ENCODE measurements at places on chromosomes 6 and 20.

DNA sequence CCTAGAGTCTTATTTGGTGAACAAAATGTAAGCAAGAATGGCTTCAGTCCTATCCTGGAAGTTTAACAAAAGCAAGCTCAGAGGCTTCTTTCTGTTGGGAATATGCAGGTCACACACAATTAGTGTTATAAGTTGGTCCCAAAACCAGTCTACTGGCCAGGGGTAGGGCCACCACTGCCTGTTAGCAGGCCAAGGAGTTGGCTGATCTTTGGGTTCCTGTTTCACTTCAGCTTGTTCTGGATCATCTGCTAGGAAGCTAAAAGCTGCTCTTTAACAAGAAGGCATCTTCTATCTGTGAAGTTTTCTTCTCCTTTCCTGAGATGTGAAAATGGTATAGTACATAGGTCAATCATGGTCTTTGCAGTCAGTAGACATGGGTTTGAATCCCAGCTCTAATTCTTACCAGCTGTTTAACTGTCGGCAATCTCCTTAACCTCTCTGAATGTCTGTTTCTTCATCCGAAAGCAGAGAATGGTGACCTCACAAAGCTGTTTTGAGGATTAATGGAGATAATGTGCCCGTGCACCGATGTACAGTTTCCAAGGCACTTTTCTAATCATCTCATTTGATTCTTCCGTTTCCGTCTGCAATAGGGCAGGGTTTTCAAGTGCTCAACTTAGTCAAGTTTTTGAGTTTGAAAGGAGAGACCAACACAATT lies 271.2 kb upstream of the TAB2 start:
- no peak for DNase-seq

DNA sequence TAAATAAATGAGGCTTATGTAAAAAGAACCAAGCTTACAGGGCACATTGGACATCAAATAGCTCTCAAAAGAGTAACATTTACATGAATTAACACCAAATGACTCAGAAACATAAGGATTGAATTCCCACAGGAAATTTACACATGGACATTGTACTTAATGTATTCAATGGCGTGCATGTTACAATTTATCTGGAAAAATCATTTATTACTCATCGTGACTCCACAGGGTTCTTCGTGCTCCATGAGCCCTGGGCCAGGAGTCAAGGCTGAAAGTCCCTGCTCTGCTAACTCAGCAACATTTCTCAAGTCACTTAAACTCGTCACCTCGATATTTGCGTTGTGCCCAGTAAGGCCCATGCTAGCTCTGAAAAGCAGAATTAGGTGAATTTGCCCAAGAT lies 158.5 kb downstream of the PHACTR1 start:
- no peak for DNase-seq

DNA sequence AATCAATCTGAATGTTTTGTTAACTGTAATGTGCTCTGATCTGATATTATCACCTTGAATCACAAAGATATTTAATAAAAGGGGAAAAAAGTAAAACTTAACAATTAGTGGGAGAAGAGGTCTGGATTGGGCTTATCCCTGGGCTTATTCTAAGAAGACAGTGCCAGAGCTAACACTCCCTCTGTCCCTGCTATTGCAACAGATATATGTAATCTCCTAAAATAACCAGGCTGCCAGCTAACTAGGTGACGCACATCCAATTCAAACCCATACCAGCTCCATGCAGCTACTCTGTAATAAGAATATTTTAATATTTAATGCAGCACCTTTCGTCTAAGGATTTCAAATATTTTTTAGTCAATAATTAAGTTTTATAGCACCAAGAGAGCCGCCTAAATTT lies 330.1 kb upstream of the MARCKS start:
- DNase-seq, result no peak

DNA sequence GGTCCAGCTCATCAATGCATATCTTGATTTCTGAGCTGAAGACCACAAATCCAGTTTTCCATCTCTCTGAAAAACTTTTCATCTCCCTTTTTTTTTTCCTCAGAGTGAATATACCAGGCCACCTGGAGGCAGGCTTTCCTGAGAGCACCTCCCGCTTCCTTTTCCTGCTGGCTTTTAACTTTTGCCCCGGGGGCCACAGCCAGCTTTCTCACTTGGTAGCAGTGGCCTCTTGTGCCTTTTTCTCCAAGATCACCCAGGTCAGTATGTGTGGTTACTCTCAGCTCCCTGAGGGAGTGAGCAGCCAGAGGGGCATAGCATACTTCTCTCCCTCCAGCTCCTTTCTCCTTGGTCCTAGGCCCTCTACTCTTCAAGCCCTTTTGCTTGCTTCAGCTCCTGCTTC lies at the start of gene BTN1A1:
Gene BTN1A1, plus strand, starts transcription at position 202 of the 400 bp plus-strand sequence. CDS start 984 bp downstream, outside the sequence.
- DNase-seq, result no peak

DNA sequence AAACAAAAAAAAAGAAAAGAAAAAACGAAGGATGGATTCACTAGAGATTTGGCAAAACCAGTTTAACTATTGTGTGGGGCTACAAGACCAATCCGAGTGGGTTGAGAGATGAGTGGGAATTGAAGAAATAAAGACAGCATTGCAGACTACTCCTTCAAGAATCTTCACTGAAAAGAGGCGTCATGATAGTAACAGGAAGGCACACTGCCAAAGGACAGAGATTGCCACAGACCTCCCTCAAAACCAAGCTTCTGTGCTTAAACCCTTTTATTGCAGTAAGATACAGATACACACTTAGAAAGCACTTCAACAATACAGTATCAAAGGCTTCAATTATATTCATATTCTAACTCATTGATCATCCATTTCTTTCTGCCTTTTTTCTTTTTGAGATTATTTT lies 103.9 kb downstream of the IPCEF1 start:
- no peak for DNase-seq

- DNase-seq, result no peak
Observed at GRCh38 chr6:56899311-56899710, 55.6 kb upstream of the BEND6 start.
